ENCODE measurements at places on chromosomes 4 and X.

DNA sequence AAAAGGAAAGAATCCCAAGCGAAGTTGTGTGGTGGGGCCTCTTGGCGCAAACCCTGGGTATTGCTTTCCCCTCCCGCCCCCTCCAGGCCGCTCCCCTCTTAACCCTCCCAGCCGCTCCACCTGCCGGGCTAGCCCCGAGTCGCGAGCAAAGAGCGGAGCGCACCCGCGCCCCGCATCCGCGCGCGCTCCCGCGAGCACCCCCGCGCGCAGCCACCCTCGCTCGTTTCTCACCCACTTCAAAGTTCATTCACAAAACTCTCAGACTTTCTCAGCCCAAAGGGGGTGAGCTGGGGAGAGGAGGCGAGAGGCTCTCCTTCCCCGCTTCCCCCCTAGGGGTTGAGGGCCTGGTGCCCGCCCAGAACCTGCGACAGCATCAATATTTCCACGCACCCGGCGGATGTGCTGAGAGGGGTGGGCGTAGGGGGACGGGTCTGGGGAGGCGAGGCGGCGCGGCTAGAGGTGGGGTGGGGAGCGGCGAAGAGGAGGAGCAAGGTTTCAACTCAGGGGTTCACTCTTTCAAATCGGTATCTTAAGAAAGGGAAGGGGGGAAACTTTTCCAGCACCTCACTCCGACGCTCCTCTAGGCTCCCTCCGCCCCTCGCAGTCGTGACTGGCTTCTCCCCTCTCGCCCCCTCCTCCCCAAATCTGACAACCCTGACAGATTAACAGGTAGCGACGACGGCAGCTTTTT lies 1.8 kb downstream of the MAML3 start:
- DNase-seq, result no peak

GRCh38 chr4:169707958-169708643 lies 49.6 kb downstream of the HPF1 start:
- no peak for DNase-seq

DNA sequence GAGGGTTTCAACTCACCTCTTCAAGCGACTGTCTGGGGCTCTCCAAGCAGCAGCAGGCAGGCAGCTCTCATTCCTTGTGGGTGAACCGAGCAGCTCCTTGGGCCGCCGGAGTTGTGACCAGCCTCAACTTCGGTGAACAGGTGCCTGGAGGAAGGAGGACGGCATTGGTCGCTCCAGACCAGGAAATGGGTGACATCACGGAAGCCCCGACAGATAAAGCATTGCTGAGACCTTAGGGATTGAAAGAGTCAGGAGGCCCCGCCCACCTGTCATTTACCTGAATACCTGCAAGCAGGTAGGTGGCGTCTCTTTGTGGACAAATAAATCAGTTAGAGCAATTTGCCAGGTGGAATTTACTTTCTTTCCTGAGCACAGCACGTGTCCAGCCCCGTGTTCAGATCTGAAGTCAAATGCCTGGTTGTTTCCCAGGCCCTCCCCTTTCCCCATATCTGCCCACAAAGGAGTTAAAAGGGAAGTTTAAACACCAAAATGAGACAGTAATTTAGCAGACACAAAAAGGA lies at the start of gene LNX1:
Gene LNX1 (minus strand): TSS at position 115 of the 521 bp plus-strand sequence. CDS start 17,484 bp downstream, outside the sequence.
- DNase-seq, result no peak

DNA sequence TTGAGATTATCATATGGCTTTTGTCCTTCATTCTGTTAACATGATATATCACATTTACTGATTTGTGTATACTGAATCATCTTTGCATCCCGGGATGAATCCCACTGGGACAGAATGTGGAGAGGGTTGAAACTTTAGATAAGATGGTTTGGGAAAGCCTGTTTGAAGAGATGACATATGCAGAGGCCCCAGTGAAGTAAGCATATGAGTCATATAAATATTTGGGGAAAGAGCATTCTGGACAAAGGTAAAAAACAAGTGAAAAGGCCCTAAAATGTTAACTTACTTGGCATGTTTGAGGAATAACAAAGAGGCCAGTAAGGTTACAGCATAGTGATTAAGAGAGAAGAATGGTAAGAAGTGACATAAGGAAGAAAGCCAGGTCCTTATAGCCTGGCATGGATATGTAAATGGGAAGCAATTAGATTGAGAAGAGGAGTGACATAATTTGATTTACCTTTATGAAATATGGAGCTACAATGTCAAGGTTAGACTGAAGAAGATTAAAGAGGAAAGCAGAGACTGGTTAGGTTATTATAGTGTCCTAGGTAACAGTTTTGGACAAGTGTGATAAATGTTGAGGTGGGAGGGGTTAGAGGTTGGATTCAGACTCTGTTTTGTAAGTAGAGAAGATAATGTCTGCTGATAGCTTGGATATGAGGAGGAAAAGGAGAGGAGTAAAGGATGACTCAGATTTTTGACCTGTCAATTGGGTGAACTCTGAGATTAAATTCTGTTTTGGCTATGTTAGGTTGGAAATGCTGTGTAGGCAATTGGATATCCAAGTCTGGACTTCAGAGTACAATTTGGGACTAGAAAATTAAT lies 54.6 kb upstream of the DRP2 start:
- DNase-seq, result no peak

DNA sequence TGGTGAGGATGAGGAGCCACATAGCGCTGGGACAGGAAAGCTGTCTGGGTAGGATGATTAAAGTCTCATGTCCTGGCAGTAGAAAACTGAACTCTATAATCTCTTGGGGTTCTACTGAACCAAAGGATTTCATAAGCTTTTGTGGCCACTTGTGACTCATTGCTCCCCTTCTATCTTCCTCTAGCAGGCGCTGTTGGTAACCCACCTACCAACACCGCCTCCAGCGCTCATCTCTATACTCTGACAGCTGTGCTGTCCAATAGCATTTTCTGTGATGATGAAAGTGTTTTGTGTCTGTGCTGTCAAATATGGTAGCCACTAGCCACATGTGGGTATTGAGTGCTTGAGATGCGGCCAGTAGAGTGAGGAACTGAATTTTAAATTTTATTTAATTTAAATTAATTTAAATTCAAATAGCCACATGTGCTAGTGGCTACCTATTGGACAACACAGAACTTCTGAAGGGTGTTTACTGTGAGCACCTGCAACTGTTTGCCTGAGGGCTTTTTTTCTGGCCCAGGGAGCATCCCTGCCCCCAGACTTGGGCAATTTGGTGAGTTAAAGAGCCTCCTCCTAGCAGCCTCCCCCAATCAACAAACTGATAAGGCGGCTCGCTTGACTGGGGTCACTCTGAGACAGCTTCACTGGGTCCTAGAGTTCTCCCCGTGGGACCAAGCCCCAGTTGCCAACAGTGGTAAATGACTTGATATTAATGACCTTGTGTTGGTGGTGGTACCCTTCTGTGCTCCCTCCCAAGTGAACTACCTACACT lies 169.2 kb upstream of the ATP6AP2 start:
- DNase-seq, result no peak

DNA sequence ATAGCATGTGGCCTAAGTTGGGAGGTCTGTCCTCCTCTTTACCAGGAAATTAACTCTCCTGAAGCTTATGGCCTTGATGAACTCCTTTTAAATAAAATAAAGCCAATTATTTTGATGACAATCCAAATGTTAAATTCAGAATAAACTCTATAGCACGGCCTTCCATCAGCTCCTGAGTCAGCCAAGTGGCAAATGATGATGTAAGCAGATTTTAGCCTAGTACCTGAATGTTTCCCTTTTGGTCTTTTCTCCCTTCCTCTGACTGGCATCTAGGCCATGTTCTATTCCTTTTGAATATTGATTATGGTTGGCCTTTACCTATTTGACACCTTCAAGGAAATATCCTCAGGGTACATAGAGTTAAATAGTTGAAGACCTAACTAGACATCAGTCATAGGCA lies 76.2 kb downstream of the PARM1 start:
- no peak for DNase-seq

- no peak for DNase-seq
Measured at GRCh38 chr4:186501554-186501953, 53.8 kb downstream of the MTNR1A start.

Data from right hindlimb (tissue), 1 donor.